ENCODE measurements at places on chromosomes 16 and 17. TPM values are rescaled to one million over a fixed set of nuclear protein-coding genes. Genes with fewer than 3 reads are reported as not detected.

The ZMYND15 gene
- 2.9 TPM for total RNA-seq

The CCL3 gene
- total RNA-seq: 12.7 TPM

The RBFOX1 gene
- total RNA-seq: 1.00 TPM

The ABCA6 gene
- total RNA-seq: 6.5 TPM

The CDH1 gene
- 190 TPM for total RNA-seq

The NPIPA5 gene
- not detected for total RNA-seq

- no peak for DNase-seq
Observed at GRCh38 chr17:42708588-42708987, 26.3 kb downstream of the CNTNAP1 start.

GRCh38 chr16:62478903-62479458 lies 442.7 kb upstream of the CDH8 start:
- no peak for DNase-seq

DNA sequence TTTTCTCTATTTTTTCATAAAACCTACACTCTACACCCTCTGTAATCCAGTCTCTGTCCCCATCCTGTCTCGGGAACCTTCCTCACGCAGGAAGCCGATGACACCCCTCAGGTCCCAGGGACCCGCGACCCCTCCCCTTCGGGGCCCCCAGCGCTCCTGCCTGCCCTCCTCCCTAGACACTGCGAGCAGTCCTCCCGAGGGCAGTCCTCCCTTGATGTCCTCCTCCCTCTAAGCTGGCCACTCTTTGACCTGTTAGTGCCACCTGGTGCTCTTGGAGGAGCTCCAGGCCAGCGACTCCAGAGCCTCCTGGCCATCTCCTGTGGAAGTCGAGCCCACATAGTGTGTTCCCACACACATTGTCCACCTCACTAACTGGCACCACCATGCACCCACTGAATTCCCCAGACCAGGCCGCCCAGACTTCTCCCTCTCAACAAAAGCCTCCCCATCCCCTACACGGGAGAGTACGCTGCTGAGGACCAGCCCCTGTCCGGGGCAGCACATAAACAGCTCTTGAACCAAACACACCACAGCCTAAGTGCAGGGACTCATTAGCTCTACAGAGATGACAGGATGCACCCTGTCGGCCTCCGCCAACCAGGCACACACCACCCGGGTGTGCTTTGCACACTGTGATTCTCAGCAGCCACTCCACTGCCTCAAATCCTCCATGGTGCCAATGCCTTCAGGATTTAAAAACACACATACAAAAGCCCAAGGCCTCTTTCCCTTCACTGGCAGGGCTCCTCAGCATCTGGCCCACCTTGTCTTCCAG lies 9.3 kb downstream of the OSBPL7 start:
- DNase-seq: no peak

DNA sequence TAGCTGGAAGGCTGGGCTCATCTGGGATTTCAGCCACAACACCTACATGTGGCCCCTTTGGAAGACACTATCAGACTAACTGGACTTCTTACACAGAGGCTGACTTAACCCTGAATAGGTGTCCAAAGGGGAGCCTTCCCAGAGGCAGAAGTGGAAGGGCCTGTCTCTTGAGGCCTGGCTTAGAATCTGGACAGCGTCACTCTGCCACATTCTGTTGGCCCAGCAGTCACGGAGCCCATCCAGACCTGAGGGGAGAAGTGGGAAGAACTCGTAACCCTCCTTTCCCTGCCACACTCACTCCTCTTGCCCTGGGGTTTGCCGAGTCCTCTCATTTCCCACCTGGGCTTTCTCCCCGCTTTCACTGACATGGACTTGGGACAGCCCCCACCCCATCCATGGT lies 170.5 kb downstream of the C16orf95 start:
- DNase-seq: no peak

DNA sequence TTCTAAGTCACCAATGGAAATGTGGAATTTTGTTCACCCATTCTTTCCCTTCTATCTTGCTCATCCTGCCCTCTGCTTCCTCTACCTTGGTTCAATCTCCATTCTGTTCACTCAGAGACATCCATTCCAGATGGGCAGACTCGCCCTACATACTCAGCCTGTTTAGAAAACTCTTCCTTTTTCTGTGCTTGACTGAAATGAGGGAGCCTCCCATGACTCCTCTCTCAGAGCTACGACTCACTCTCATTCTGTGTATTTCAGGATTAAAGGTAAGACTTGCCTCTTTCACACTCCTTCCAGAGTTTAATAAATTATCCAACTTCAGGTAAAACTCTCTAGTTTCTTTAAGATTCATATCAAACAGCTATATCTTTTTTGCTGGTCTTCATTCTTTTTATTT lies 182.8 kb downstream of the HS3ST3A1 start:
- DNase-seq: no peak

GRCh38 chr17:27849474-27850185 lies 43.5 kb downstream of the LYRM9 start:
- DNase-seq: no peak
